ENCODE measurements at places on chromosomes 7 and 10.
A peak's percentile ranks its signal among the peaks of the same experiment; 100 is the strongest.

- no peak for DNase-seq
These were observed 95.4 kb downstream of the HIPK2 start for GRCh38 chr7:139682136-139683013.

GRCh38 chr7:36088966-36089365 lies 64.1 kb upstream of the EEPD1 start:
- no peak for DNase-seq

DNA sequence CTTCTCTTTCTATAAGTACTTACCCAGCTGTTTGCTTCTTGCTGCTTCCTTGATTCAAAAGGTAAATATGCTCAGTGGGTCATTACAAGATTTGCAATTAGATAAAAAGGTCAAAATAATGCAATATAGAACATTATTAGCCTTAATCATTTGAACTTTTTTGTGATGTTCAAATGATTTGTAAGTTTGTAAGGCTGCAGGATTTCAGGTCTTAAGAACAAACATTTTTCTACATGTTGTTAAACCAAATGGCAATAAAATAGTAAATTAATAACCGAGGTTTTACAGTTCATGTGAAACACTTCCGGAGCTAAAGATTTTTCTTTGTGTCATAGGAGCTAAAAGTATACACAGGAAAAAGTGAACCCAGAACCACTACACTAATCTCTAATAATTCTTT lies 16.2 kb upstream of the SCIN start:
- DNase-seq: no peak

DNA sequence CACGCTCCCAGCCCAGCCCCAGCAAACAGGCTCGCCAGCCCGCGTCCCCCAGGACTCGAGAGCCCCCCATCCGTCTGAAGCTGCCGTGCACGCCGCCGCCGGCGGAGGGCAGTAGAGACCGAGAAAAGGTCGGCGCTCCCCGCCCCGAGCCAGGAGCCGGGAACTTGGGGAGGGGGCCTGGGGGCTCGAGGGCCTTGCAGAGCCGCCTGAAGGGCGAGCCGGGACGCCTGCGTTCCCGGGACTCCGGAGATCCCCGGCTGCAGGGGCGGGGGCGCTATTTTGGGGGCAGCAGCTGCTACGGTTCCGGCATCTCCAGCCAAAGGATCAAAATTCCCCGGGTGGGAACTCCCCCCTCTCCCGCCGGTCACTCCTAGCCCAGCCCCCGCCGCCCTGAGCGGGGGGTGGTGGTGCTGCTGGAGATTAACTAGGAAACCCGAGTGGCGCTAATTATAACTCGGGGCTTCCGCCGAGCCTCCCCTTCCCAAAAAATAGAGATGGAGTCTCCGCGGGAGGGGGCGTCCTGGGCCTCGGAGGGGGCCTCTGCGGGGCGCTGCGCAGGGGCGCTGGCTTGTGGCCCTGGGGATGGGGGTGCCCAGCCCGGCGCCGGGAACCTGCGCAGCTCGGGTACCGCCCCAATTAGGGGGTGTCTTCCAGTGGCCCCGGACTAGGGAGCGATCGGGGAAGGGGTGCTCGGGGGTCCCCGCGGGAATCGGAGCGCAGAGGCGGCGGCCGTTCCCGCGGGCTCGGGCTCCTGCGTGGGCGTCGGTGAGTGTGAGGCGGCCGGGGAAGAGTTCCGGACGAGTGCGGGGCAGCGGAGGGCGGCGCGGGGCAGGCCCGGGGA lies 608 bp downstream of the ACHE start:
- DNase-seq: peak; percentile 50

GRCh38 chr10:84424731-84425167 lies 96.4 kb downstream of the CCSER2 start:
- no peak for DNase-seq

- no peak for DNase-seq
These were observed 111.0 kb downstream of the NRP1 start for GRCh38 chr10:33223326-33224000.

DNA sequence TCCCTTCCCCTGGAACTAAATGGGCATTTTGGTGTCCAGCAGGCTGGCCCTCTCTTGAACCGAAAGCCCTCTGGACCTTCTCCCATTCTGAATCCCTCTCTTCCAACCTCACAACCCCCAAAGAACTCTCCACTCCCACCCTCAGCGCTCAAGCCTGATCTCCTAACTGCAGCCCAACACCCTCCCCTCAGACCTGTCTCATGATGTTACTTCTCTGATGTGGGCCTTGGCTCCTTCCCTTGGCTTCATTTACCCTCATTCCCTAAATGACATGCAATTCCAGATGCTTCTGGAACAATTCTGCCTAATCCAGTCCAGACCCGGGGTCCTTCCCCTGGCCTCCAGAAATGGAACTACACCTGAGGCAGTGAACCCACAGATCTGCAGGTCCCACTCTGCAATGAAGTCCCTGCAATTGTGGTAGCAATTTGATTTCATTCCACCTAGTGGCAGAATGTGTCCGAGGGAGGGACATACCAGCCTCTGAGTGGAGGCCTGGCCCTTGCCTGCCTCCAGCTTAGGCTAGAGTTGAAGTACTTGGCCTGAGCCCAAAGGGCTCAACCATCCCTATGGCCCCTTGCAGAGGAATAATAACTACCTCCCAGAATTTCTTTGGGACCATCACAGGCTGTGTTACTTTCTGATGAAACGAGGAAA lies 4.1 kb upstream of the CEP41 start:
- DNase-seq: no peak

DNA sequence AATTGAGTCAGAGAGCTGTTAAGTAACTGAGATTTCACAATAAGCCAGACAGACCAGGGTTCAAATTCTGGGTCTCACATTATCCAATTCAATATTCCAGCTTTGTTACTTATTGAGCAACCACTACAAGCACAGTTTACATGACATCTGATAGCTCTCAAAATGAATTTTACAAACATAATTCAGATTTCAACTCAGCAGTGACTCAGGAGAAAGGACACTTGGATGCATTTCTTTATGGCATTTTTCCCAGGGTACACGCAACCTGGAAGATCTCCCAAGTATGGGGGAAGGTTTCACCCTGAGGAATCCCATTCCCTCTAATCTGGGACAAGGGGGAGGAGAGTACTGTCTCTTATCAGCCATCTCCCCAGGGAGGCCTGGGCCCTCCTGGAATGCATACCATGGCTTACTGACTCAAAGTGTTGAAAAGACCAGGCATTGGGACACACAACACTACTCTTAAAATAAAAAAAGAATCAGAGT lies 102.4 kb downstream of the CFTR start:
- no peak for DNase-seq

- DNase-seq: no peak
These were observed 93.5 kb downstream of the AUTS2 start for GRCh38 chr7:69691734-69692133.

DNA sequence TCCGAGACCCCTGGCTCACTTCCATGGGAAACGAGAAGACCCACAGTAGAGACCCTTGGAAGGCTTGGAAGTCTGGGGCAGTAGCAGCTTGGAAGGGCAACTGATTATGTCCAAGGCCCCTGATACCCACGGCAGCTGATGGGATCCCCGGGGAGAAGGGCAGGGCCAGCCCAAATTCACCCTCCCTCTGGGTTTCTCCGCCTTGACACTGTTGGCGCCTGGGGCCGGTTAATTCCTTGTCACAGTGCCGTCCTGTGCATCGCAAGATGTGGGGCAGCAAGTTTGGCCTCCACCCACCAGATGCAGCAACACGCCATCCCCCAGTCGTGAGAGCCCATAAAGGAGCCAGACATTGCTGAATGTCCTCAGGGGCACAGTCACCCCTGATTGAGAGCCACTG lies 89.2 kb downstream of the RGS10 start:
- no peak for DNase-seq

DNA sequence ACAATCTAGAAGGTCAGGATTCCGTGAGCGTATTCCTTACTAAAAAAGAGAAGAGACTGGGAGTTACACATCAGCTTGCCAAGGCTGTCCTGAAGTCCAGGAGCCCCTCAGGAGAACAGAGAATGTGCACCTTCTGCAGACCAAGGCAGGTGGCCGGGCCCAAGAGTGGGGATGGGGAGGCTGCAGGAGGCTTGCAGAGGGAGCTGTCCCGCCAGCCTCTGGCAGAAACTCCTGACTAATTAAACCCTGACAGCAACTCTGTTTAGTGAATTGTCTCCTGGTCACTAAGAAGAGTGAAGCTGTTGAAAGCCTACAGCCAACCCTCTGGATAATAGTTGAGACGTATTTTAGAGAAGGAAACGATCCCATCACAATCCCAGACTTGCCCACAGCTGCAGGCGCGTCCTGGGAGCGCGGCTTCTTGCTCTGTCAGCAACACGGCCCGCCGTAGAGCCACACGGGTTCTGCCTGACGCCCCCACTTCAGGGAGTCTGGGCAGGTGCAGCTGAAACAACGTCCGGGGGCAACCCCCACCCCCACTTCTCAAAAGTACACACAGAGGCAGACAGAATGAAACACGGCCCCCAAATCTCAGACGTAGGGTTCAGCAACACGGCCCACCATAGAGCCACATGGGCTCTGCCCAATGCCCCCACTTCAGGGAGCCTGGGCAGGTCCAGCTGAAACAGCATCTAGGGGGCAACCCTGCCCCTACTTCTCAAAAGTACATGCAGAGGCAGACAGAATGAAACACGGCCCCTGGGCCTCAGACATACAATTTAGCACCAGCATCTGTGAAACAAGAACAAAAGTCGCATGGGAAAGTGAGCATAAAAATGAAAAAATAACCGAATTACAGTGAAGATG lies 45.2 kb downstream of the DIP2C start:
- no peak for DNase-seq

GRCh38 chr7:22642454-22642853 lies 84.5 kb upstream of the IL6 start:
- no peak for DNase-seq

DNA sequence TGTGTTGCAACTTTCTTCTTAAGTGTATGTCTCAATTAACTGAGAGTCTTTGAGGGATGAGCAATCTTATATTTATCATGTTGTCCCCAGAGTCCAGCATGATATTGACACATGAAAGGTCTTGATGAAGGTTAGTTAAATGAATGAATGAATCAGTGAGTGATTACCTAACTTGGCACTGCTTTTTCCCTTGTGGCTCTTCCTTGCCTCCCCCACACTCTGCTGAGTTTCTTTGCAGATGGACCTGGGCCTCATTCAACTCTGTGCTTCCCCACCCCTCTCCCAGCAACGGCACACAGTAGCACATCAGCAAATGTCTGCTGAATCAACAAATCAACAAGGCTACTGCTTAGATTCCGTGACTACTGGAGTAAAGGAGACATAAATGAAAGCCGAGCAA lies 235.1 kb upstream of the CXCL12 start:
- DNase-seq: no peak

DNA sequence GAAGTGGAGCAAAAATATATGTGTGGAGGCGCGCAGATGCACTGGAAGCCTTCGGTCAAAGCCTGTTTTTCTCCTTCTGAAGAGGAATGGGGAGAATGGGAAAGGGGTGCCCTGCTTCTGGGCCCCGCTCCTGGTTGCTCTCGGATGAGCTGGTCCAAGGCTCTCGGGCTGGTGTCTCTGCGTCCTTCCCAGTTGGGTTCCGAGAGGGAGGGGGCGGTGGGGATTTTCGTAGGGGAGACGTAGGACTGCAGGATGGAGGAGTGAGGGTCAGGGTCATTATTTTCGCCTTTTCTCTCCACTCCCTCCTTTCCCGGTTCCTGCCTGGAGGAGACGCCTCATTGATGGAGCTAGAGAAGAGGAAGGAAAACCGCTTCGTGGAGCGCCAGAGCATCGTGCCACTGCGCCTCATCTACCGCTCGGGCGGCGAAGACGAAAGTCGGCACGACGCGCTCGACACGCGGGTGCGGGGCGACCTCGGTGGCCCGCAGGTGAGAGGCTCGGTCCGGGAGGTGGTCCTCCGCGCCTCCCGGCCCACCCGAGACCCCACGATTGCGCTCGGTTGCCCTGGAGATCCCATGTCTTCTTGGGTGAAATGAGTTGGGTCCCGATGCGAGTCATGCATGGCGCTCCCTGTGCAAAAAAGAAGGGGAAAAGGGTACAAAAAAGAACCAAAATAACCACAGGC lies 790 bp downstream of the ADAM22 start:
- no peak for DNase-seq

DNA sequence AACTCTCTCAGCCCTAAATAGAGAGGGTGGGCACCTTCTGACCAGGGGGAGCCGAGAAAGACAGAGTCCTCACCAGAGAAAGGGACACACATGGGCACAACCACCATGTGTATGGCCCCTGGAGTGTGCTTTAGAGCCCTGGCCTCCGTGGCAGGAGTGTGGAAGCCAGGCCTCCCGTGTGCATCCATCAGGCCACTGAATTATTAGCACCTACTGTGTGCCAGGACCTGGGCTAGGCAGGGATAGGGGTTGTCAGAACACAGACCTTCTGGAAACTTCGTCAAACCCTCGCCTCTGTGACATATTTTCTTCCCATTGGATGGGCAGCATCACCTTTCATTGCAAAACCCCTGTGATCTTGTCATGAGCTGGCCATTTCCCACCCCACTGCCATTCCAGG lies 78.5 kb downstream of the ZMIZ1 start:
- no peak for DNase-seq

DNA sequence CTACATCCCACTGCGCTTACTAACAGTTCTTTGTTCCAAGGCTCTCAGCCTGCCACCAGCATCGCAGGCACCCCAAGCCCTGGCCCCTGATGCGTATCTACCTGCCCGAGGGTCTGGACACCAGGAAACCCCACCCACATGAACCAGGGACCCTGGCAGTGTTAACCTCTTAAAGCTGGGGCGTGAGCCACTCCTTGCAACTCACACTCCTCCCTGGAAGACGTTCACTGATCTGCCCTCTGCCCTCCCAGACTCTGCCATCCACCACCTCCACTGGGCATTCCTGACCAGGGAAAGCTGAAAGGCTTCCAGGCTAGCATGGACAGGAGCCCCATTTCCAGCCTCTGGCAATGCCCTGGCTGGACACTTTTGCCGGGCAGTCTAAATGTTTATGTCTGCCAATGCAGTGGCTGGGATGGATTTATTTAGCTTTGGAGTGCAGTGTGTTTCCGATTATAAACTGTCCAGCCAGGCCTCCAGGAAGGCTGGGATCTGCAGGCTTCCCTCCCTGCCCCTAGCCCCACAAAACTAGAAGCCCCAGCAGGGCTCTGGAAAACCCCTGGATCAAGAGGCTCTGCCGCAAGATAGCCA lies 117.5 kb downstream of the NEURL1 start:
- no peak for DNase-seq
